Dorsolateral prefrontal cortex (tissue), 122 donors: ENCODE measurements at places on chromosomes 12 and 14. TPM values are rescaled to one million over a fixed set of nuclear protein-coding genes. Genes with fewer than 3 reads are reported as not detected.

Gene AHSA1
- total RNA-seq, result 455 TPM

Gene SLC5A8
- total RNA-seq, result 0.78 TPM

Gene HCAR2
- 2.0 TPM for total RNA-seq

Gene CABP1
- 319 TPM for total RNA-seq

Gene RND1
- 65.6 TPM for total RNA-seq

Gene TEX22
- total RNA-seq, result 6.5 TPM
